ENCODE measurements at places on chromosomes 1 and 21.

- DNase-seq: no peak
Measured at GRCh38 chr21:28513428-28513827, 479.2 kb downstream of the LTN1 start.

- DNase-seq: no peak
Measured at GRCh38 chr1:184624626-184625025, 130.0 kb downstream of the EDEM3 start.

- peak; percentile 74 for DNase-seq
Measured at GRCh38 chr1:67853704-67854103, 20.4 kb upstream of the GNG12 start.

GRCh38 chr1:33390542-33390941, 40.4 kb downstream of the PHC2 start:
- DNase-seq: no peak

DNA sequence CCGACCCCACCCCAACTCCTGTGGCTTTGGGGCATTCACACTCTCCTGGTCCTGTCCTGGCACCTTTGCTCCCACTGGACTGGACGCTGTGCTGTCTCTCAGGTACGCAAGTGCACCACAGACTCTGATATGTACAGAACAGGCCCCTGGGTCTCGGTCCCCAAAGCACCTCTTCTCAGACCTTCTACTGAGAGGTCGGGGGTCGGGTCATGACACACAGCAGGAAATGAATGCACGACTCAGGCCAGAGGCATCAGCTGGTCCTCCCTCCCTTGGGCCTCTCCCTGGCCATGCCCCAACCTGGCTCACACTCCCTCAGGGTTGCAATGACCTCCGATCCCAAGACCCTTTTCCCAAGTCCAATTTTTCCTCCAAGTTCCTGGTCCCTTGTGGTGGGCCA, 1.8 kb upstream of the KRTAP10-12 start:
- DNase-seq: no peak

GRCh38 chr1:30130099-30130498, 593.3 kb downstream of the MATN1 start:
- no peak for DNase-seq

DNA sequence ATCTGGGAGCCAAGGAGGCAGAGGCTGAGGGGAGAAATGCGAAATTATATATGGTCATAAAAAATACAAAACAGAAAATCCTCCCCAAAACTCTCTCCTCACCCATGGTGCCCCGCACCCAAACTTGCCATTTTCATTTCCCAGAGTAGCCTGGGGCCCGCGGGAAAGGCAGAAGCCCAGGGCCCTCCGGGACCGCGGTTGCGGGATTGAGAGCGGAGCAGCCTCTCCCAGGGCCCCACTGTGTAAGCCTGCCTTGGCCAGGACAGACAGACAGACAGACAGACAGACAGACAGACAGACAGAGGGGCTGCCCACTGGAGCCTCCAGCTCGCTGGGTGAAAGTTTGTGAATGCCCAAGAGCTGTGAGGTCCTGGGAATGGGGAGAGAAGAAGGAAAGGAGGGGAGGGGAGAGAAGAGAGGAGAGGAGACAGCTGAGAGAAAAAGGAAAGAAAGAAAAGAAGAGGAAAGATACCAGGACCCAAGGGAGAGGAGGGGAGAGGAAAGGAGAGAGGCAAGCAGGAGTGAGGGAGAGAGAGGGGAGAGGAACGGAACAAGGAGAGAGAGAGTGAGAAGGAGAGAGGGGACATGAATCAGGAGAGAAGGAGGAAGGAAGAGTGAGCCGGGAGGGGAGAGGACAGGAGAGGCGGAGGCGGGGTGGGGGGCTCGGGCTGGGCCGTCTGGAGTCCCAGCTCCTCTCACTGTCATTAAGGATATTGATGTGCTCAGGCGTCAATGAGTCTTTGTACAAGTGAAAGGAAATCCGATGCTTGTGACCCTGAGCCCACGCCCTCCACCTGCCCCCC, 69.3 kb upstream of the CASZ1 start:
- DNase-seq: no peak

GRCh38 chr1:213507472-213508223, 456.6 kb downstream of the RPS6KC1 start:
- peak; percentile 85 for DNase-seq

DNA sequence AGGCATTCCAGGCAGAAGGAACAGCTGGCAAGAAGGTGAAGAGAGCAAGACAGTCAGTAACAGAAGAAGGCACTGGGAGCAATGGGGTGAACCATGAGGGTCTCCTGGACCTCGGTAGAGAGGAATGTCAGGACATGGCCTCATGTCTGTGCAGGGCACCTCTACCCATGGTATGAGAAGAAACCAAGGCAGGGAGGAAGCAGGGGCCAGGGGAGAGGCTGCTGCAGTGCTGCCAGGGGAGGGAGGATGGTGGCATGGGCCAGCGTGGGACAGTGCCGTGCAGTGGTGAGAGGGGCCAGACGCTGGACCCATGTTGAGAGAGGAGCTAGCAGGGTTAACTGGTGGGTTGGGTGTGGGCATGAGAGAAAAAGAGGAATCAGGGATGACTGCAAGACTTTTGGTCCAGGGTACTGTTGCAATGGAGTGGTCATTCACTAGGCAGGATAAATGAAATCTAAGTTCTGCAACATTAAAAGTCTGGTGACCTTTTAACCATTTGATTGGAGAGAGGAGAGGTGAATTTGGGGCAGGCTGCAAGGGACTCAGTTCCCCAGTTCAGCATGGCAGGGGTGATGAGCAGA, 577.6 kb downstream of the MATN1 start:
- no peak for DNase-seq

DNA sequence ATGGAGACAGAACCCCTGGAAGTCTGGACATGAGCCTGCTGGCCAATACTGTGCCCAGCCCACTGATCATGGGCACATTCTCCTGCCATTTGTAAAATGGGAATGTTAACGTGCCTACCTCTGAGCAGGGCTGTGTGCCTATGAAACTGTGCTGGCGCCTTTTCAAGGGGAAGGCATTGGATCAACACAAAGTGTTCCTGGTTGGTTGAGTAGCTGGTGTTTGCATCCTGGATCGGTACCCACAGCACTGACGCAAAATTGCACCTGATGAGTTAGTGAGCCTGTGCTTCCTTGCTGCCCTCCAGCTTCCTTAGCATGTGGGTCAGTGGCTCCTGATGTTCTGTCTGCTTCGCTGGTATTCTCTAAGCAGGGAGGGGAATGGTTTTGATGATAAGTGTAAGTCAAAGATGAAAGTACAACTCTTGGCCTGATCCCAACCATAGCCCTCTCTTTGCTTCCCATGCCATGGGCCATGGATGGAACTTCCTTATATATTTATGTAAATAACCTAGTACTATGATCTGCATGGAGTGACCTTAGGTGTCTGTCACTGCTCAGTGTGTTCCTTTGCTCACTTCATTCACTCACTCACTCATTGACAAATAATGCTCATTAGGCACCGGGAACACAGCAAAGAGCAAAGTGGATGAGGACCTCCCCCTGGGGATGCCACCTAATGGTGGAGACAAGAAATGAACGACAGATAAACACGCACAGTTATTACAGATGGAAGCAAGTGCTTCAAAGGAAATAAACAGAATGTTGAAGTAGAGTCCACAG, 22.7 kb downstream of the MAB21L3 start:
- DNase-seq: no peak

GRCh38 chr21:28357743-28358142, 634.9 kb downstream of the LTN1 start:
- DNase-seq: no peak

DNA sequence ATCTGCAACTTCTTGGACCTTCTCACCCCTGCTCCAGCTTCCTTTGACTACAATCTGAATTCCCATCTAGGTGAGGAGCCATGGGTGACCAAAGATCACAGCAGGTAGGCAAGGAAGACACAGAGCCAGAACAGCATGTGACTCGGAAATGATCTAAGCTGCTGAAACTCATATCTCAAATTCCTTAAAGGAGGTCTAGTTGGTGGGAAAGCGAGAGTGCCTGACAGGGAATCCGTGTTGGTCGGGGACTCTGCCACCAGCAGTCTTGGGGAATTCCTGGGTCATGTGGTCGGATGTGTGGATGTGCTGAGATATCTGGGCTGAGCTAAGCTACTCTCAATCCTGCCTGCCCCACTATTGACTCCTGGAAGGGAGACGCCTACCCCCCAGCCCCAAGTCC, 3.2 kb upstream of the NUAK2 start:
- DNase-seq: no peak

- no peak for DNase-seq
Measured at GRCh38 chr1:30783256-30783915, 25.8 kb upstream of the LAPTM5 start.

- no peak for DNase-seq
Measured at GRCh38 chr1:3241673-3242407, 172.8 kb downstream of the PRDM16 start.

DNA sequence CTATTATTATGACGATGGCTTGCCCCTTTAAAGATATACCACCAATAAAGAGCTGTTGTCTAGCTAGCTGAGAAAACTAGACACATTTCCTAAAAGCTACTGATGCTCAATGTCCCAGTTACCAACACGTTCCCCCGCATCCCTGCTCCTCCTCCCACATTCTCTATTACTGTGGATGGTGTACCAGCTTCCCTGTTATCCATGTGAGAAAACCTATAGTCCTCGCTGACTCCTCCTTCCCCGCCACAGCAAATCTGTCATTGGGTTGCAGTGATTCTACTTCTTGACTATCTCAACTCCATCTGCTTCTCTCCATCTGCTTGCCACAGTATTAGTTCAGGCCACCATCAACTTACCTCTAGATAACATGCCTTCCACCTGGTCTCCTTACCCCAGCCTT, 337.5 kb downstream of the KCNH1 start:
- DNase-seq: no peak

GRCh38 chr1:61428146-61428545, 296.8 kb downstream of the TM2D1 start:
- DNase-seq: no peak

DNA sequence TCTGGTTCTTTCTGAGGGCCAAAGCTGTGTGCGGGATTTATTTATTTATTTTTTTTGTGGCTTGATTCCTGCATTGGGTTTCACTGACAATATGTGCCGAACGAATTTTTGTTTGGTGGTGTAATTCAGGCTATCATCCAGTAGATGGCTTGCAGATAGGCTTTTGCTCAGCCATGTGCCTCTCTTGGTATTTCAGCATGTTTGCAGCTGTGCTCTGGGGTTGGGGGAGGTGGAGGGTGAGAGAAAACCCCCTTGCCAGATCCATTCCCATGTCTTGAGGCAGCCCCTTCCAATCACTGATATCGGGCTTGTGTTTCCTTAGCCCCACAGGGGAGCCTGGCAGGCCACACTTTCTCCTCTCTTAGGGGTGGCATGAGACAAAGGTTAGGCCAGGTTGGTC, 302.4 kb downstream of the PTGER3 start:
- no peak for DNase-seq

- DNase-seq: no peak
Measured at GRCh38 chr21:15034126-15034853, 30.5 kb downstream of the NRIP1 start.

DNA sequence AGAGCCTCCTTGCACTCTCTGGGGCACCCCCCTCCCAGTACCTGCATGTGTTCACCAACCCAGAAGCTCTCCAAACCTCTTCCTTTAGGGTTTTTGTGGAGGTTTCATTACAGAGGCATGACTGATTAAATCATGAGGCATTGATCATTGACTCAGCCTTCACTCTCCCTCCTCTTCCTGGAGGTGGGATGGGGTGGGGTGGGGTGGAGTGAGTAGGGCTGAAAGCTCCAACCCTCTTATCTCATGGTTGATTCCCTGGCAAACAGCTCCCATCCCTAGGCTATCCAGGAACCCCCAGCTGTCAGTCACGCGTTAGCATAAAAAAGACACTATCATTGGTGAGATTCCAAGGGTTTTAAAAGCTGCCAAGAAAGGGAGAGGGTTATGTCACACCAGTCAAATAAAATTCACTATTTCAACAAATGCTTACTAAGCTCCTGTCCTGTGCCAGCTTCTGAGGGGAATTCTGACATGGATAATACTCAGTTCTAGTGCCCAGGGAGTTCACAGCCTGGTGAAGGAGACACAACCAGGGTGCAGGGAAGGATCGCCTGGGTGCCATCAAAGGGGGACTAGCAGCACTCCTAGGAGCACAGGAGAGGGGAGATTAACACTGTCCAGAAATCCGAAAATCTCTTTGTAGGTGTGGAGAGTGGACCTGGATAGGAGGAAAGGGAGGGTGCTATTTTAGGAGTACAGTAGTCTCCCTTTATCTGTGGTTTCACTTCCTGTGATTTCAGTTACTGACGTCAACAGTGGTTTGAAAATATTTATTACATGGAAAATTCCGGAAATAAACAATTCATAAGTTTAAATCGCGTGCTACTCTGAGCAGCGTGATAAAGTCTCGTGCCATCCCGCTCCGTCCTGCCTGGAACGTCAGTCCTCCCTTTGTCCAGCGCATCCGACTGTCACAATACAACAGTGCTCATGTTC, 6.8 kb upstream of the IL24 start:
- DNase-seq: no peak

DNA sequence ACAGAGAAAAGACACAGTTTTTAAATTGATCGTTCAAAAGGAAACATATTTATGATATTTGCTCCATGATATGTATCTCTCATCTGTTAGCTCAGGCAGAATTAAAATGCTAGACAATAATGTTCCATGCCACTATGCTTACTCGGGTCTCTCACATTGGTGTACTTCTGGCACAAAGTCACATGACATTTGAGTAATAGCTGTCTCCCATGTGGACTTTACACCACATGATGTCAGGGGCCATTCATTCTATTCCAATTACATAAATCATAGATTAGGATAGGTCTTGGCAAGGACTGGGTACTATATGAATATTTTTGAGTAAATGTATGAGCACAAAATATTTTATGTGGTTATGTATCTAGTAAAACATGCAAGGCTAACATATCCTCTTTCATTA, 648.4 kb downstream of the PLA2G4A start:
- DNase-seq: no peak
